ENCODE measurements at places on chromosomes 7 and 10. TPM values are rescaled to one million over a fixed set of nuclear protein-coding genes. Genes with fewer than 3 reads are reported as not detected.

The SMKR1 gene
- total RNA-seq: 0.55 TPM

DNA sequence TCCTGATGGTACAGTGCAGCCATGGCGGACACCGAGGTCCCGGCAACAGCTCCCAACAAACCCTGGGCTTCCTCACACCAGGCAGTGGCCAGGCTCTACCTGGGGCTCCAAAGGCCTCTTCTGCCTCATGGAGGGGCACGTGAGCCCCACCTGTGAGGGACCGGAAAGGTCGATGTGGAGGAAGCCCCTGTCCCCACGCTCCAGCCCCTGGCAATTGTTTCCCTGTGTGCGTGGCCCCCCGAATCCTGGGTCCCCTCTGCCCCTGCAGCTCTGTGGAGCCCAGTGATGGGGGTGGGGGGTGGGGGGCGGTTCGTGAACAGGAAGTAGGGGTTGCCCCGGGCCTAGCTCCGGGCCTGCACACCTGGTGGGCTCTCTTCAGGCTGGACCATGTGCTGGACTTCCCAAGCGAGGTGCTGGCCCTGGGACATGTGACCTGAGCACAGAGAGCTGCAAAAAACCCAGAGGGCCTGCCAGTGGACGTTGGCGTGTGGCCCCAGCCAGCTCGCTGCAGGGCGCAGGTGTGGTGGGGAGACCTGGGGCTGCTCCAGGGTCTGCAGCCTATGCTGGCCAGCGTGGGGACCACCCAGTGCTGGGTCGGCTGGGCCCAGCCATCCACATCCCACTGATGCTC is 72.6 kb downstream of the INPP5A start:
- peak; percentile 38 for DNase-seq

DNA sequence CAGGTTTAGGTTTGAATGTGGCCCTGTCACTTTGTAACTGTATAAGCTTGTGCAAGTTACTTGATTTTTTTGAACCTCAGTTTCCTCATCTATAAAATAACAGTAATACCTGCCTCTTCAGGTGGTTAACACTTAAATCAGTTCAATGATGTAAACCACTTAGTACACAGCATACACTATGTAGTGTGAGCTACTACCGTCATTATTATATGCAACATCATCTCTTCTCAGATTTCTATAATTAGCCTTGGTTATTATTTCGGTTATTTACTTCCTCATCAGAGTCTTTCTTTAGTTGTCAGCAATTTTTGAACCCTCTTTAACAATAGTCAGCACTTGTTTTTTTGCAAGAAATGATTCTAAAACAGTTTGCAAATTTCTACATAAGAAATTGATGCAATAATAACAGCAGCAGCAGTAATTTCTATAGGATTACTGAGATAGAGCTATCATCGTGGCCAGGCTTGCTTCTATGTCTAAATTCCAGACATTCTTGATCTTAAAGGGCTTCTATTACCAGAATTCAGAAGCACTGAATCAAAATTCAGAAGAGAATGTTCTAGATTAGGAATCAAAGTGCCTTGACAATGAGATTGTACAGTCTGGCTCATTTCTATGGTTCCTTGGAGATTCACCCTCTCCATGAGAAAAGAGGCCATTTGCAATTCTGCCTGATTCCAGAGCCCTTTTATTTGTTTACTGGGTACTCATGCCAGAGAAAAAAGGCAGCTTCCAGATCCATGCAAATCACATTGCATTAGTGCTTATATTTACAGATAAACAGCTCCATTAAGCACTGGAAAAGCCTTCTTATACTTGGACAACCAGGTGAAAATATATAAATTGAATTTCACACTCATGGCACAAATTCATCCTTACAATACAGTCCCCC is 25.0 kb upstream of the WDR11 start:
- no peak for DNase-seq

- DNase-seq: no peak
Measured at GRCh38 chr7:91185771-91186170, 78.5 kb upstream of the FZD1 start.

Measured in endodermal cell (in vitro differentiated cells).